ENCODE measurements at places on chromosomes 6 and 20.

GRCh38 chr6:14533446-14533845, 415.9 kb downstream of the CD83 start:
- no peak for DNase-seq

DNA sequence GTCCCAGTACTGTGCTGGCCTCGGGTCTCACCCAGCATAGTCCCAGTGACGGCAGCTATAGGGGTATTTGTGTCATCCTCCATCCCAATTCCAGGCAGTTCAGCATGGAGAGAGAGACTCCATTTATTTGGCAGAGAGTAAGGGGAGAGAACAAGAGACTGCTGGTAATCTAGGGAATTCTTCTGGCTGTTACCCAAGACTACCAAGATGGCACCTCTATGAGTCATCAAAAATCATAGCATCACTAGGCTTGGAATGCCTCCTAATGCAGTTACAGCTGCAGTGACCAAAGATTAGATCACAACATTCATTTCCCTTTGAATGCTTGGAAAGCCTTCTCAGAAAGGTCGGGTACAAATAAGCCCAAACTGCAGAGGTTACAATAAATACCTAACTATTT, 660.4 kb upstream of the FLRT3 start:
- no peak for DNase-seq

DNA sequence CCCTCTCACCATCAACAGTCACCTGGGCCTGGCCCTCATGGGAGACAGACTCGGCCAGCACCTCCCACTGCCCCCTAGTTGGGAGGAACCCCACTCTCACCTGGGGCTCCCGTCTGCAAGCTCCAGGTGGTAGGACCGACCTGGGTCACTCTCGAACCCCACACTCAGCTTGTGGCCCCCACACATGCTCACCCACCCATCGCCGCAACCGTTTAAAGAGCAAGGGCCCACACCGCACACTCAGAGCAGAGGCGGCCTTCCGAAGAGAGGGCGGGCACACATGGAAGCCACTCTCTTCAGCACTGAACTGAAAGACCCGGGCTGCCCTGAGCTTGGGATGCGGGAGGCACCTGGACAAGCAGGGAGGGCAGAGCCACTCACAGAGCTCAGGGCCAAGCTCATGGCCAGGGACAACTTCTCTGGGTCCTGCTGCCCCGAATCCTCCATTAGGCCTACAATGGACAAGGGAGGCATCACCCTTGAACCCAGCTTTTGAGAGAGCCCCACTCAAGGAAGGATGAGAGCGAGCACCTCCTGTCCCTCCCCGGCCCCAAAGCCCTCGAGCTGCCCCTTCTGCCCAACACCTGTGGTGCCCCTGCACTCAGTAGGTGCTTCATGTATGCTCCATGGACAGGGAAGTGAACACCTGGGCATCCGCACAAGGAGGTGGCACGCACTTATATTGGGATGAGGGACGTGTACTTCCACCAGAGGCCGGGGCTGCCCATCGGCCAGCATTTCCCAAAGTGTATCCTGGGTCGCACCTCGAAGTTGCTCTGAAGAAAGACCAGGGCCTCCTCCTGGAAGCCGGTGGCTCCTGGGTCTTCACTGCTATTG, 50.4 kb downstream of the YTHDF1 start:
- DNase-seq = no peak

DNA sequence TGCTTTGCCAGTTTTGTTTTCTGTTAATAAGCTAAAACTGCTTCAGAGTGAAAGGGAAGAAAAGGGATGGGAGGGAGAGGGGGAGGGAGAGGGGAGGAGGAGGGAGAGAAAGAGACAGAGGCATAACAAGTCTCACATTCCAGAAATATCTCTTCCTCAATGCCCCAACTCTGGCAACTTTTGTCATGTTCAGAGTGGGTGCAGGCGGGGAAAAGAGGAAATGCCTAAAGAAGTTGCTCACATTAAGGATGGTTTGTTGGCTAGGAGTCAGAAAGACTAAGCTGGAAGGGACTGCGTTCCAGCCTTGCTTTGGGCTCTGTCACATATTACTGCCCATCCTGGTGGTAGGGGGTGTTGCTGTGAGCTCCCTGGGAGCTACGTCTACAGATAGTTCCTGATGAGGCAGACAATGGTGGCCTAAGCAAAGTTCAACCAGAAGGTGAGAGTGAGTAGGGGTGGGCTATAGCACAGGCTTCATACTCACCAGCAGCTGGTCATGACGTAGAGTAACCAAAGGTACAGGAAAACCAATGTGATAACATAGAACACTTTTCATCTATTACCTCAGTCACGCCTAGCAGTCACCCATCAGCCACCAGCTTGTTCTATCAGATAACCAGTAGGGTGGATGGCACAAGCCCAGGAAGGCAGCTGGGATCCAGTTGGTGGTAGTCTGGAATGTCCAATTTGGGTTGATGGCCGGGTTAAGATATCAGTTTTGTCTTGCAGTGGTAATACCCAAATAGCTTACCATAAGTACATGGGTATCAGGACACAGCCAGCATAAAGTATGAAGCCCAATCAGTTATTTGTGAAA, 2.1 kb downstream of the TSPYL4 start:
- no peak for DNase-seq

GRCh38 chr20:47248448-47248966, 108.0 kb downstream of the ZMYND8 start:
- DNase-seq = no peak

DNA sequence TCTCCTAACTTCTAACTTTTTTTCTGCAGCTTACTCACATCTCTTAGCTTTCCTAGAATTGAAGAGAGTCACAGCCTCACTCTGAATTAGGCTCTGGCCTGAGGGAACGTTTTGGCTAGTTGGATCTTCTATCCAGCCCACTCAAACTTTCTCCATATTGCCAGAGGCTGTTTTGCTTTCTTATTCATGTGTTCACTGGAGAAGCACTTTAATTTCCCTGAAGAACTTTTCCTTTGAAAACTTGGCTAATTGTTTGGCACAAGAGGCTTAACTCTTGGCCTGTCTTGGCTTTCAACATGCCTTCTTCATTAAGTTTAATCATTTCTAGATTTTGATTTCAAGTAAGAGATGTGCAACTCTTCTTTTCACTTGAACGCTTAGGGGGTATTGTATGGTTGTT, 138.2 kb upstream of the PLCB4 start:
- DNase-seq = no peak

DNA sequence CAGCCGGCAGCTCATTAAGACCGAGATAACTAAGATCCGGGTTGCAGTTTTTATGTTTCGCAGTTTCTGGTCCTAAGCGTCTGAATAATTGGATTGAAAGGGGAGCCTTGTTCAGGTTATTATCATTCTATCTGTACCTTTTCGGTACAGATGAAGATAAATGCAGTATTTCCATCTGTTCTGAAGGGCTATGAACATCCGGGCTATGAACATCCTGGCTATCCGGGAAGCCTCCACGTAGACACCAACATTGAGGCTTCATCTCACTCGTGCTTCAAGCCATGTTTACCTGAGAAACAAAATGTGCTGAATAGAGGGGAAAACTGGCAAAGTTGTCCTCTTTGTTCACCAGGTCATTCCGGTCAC, 399 bp upstream of the REPS1 start:
- no peak for DNase-seq

GRCh38 chr6:139644821-139645220, 270.4 kb upstream of the CITED2 start:
- no peak for DNase-seq

DNA sequence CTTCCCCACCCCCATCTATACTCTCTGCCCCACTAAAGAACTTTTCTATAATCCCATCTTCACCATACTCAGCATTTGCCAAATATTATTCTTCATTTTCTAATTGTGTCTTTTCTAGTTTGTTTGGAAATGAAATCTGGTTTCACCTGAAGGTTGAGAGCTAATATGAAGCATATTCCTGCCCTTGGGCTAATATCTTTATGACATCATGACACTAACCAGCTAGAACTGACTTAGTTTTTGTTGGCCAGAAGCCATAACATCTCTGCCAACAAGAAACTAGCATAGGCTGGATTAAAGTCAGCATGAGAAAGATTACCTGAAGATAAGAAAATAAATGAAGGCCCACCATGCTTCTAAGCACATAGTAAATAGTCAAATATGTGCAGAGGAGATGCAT, 16.7 kb downstream of the UNC5CL start:
- DNase-seq = no peak

DNA sequence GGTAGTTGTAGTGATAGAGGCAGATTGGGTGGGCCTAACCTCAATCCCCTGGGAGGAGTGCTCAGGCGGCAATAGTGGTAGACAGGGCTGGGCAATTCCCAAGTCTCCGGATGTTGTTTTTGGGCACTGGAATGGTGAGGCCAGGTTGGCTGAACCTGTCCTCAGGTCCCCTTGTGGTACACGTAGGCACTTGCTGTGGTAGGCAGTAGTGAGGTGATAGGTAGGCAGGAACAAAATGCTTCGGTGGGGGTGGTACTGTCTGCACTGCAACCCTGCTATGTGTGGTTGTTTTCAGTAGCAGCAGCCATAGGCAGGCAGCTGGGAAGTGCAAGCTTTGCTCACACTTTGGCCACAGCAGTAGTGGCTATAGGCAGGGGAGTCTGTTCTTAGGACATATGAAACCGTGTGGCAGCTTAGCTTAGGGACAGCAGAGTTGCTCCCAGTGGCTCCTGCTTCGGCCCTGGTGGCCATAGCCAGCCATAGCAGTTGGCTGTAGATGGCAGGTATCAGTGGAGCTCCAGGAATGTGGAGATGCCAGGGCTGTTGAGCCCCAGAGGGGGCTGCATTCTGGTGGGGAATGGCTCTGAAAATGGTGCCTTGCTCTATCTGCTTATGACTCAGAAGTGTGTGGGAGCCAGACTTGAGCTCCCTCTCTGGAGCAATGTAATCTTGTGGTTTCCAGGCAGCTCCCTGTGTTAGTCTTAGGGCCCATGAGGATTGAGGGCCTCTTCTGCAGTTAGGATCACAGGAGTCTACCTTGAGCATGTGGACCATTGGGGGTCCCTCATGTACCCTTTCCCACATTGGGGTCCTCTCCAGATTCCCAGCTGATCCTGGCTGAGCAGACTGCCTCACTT, 241.8 kb upstream of the BMP2 start:
- no peak for DNase-seq

- no peak for DNase-seq
Observed at GRCh38 chr6:72321788-72322187, 300.1 kb upstream of the KCNQ5 start.

- no peak for DNase-seq
Observed at GRCh38 chr20:36541768-36542488, 609 bp downstream of the MYL9 start.

DNA sequence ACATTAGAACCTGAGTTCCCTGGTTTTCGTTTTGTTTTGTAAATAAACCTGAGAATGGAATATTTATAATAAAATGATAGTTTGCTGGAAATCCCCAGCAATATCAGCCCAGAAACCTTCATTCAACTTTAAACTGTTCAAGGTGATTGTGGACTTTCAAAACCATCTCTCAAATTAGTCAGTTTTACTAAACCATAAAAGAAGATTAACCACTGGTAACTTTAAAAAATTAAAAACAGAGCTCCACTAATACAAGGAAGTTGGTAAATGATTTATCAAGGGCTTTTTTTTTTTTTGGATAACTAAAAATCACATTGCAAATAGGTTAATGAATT, 10.0 kb downstream of the MBOAT1 start:
- no peak for DNase-seq

DNA sequence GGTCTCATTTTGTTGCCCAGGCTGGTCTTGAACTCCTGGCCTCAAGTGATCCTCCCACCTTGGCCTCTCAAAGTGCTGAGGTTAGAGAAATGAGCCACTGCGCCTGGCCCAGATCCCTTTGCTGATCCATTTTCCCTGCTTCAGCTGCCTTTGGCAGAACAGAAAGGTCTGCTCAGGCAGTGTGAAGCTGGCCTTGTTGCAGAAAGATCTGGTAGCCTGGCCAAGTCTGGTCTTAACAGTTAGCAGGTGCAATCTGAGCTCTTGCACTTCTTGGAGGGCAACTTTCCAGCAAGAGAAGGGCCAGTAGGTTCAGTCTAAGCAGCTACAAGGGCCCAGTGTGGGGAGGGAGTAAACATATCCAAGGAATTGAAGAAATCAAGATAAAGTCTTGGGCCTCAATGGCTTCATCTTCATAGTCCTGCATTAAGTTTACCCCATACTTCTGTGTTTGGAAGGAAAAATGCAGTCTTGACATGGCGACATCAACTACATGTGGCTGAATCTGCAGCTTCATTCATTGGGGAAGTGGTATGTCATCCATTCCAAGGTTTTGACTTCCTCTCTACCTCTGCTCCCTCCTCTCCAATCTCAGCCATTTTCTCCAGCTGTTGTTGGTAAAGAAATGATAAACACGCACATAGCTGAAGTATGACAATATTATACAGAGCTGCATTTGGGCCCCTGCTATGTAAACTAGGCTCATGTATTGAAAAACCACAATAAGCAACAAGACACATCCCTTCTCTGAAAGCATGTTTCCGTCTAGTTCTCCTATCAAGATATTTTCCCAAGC, 39.0 kb upstream of the NEDD9 start:
- DNase-seq = no peak

DNA sequence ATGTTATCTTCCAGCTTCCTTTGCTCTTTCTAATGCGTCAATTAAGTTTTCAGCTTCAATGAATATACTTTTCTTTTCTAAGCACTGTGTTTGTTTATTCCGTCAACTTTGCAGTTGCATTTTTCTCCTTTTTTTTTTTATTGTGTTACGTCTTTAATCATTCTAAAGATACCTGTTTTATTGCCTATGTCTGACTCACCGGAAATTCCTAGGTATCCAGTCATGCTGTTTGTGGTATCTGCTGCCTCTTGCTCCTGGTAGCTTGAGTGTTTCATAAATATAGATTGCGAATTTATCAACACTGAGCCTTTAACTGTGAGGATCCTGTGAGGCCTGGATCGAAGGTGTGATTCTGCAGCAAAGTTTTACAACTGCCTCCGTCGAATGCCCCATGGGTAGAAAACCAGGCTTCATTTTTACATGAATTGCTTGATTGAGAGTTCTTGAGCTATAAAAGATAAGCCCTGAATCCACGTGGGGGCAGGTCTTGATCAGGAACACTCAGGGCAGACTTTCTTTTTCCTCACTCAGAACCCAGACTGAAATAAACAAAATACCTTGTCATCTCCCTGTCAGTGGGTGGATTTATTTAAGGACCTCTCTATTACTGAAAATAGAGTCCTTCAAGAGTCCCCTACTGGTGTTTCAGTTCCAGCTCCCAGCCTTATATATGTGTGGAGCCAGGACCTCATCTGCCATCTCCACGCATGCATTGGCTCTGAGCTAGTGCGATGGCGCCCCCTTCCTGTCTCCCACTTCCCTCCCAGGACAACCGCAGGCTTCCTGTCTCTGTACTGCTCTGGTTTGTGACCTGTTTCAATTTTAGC, 60.1 kb upstream of the LRRC1 start:
- DNase-seq = no peak

GRCh38 chr6:27474172-27474465, 1.2 kb upstream of the ZNF184 start:
- no peak for DNase-seq

- DNase-seq = no peak
Observed at GRCh38 chr6:69771158-69771906, 25.5 kb downstream of the LMBRD1 start.
